ENCODE measurements at places on chromosomes 12 and 14.

GRCh38 chr12:96985515-96986362 lies 78.7 kb downstream of the NEDD1 start:
- peak; percentile 24 for DNase-seq

DNA sequence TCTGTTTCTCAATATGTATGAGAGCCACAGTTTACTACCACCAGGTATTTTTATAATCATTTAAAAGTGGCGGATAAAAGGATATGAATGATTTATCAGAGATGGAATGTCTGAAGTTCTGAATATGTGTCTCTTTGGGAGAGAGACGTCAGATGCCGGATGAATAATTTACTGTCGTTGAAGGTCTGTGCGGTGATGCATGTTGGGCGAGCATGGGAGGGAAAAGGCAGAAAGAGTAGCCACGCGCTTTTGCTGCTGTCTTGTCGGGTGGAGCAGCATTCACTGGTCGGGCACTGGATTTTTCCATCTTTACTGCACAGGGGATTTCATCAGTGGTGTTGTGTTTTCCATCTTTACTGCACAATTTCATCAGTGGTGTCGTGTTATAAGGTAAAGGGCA lies 65.6 kb downstream of the SYNE2 start:
- DNase-seq, result no peak

DNA sequence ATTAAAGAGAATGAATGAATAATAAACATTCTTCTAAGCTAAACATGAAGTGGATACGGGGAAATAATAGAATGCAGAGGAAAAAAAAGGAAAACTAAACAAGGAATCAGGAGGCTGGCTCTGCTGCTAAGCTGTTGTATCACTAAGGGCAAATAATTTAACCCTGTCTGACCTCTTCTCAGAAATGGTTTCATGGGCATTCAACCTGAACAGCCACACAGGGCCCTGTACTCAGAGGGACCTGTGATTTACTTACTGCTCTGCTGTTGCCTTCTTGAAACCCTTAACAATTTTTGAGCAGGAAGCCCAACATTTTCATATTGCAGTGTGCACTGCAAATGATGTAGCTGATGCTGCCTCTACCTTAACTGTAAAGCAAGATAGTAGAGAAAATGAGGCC lies 14.2 kb upstream of the PLEKHA5 start:
- DNase-seq, result no peak

- DNase-seq, result no peak
These were observed 48.5 kb downstream of the PITPNM2 start for GRCh38 chr12:123102366-123102765.

DNA sequence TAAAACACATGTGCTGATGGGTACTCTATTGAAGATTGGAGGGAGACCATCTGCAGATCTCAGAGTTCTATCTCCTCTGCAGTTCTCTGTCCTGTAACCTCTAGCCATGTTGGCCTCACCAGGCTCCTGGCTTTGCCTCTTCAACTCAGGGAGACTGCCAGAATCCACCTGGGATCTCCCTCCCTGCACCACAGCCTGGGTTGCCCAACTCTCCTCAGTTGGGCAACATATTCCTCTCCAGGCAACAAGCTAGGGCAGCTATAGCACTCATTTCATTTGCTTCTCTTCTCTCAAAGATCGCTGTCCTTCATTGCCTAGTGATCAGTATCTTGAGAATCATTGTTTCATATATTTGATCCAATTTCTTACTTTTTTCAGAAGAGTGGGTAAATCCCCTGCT lies 28.8 kb downstream of the CKAP4 start:
- DNase-seq, result no peak

DNA sequence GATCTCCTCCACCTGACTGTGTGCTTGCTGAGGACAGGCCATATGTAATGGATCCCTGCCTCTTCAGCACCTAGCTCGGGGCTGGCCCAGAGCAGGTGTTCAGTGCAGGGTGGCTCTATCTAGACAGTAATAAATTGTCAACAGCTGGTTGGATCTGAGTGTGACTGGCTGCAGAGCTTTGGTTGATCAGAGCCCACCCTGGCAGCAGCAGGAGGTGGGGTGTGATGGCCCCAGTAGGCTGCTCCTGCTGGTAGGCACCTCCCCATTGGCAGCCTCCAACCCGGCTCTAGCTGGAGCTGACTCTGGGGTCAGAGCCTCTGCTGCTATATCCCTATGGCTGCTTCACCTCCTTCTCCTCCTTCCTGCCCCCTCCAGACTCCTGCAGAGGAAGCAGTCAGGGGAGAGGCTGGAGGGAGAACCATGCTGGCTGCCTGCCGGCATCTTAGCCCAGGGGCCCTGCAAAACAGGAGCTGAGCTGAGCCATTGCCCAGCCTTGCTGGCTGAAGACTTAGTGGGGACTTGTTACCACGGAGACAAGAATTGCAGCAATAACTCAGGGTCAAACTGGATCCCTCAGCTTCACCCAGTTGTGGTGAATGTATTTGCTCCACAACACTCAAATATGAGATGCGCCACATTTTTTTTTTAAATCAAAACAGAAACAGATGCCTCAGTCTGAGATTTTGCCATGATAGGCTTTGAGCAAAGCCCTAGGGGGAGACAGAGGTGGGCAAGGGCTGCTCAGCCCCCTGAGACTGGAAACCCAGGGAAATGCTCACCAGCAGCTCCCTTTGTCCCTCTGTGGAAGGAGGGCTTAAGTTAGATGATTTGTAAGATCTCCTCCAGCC lies 22.2 kb downstream of the TMEM63C start:
- DNase-seq, result no peak

GRCh38 chr12:72105849-72106248 lies 166.3 kb upstream of the TRHDE start:
- DNase-seq, result no peak

GRCh38 chr12:120200364-120200800 lies 529 bp downstream of the RPLP0 start:
- DNase-seq, result no peak

DNA sequence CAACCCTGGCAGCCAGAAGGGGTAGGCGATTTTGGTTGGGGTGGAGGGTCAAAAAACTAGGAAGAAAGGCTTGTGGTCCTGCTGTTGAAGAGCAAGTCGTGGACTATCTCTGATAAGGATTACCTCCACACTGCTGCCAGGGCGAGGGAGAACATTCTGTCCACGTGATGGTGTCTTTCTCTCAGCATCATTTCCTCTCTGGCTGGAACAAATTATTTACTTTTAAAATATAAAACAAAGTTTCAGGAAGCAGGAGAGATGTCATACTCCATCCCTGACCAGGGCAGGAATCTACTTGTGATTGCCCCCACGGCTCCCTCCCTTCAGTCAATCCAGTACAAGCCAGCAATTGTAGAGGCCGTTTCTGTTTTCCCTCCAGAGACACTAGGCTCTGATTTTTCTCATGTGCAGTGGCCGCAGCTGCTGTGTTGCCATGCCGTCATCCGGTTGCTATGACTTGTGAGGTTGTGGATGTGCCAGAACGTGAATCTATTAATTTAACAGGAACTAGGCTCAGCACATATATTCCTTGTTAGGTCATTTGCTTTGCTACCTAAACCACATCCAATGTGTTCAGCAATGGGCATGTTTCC lies 61.5 kb upstream of the PTGR2 start:
- DNase-seq, result no peak

GRCh38 chr14:22566845-22567244 lies 22.2 kb downstream of the DAD1 start:
- DNase-seq, result no peak

GRCh38 chr14:87334997-87335685 lies 657.8 kb downstream of the GALC start:
- DNase-seq, result no peak

GRCh38 chr12:122021822-122022392 lies at the start of gene BCL7A:
TSS of gene BCL7A (plus strand) at chr12:122021884. CDS start at chr12:122022092, 208 bp downstream.
- DNase-seq, result peak; percentile 57

DNA sequence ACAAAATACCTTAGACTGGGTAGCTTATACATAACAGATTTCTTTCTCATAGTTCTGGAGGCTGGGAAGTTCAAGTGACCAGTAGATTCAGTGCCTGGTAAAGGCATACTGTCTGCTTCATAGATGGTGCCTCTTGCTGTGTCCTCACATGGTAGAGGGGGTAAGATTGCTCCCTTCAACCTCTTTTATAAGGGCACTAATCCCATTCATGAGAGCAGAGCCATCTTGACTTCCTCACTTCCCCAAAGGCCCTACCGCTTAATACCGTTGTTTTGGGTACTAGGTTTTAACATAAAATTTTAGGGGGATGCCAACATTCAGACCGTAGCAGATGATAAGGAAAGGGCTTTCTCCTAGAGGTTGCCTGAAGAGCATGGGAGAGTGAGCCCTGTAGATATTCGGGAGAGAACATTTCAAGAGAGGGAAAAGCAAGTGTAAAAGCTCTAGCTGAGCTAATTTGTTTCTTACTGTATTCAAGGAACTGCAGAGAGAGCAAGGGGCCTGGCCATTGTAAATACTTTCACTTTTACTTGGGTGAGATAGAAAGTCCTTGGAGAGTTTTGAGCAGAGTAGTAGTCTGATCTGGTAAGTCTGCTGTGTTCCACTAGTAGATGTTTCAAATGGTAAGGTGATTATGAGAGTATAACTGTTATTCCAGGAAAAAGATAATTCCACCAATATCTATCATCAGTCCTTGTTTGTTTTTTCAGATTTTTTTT lies 27.3 kb downstream of the FRS2 start:
- DNase-seq, result no peak

DNA sequence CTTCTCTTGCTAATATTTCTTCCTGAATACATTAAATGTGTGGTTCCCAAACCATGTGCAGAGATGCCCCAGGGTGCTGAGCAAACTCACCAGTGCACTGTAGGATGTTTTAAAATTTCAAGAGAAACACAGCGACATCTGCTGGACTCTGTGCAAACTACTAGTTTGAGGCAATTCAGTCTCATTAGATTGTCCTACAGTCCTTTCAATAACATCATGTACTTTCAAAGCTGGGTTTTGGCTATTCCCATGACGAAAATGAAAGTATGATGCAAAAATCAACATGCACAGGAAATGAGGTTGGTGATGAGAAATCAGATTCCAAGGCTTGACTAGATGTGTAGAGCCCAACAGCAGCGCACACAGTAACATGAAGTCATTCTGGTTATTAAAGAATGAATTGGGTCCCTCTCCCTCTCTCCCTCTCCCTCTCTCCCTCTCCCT lies 66.3 kb downstream of the CLIP1 start:
- peak; percentile 44 for DNase-seq

GRCh38 chr12:31018790-31019505 lies 54.7 kb upstream of the DDX11 start:
- DNase-seq, result no peak

GRCh38 chr12:39368096-39368495 lies 74.8 kb downstream of the KIF21A start:
- no peak for DNase-seq

DNA sequence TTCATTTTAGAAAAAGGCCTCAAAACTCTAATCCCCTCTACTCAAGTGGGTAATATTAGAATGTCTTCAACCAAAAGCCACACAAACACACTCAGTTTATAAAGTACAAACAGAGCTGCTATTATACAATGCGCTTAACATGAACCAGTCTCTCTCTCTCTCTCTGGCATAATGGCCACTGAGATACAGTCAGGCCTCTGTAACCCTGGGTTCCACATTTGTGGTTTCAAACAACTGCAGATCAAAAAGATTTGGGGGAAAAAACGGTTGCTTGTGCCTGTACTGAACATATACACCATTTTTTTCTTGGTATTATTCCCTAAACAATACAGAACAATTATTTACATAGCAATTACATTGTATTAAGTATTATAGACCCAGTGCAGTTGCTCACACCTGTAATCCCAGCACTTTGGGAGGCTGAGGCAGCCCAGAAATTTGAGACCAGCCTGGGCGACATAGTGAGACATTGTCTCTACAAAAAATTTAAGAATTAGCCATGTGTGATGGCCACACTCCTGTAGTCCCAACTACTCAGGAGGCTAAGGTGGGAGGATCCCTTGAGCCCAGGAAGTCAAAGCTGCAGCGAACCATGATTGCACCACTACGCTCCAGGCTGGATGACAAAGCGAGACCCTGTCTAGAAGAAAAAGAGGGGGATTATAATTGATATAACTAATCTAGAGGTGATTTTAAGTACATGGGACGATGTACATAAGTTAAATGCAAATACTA lies 5.6 kb downstream of the SLC11A2 start:
- DNase-seq, result no peak

DNA sequence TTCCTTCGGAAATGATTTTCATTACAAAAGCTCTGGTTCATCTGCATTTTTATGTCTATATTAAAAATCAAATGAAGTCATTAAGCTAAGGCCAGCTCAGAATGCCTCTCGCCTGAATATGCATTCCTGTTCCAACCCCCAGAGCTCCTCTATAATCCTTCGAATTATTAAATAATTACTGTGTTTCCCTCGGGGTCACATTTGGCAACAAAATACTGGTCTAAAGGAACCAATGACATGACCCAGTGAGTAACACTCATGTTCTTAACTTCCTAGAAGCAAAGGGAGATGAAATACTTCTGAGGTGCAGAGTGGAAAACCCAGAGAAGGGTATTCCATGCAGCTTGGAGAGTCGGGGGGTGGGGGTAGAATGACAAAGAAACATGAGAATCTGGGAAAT lies 68.3 kb downstream of the FOXN3 start:
- no peak for DNase-seq

DNA sequence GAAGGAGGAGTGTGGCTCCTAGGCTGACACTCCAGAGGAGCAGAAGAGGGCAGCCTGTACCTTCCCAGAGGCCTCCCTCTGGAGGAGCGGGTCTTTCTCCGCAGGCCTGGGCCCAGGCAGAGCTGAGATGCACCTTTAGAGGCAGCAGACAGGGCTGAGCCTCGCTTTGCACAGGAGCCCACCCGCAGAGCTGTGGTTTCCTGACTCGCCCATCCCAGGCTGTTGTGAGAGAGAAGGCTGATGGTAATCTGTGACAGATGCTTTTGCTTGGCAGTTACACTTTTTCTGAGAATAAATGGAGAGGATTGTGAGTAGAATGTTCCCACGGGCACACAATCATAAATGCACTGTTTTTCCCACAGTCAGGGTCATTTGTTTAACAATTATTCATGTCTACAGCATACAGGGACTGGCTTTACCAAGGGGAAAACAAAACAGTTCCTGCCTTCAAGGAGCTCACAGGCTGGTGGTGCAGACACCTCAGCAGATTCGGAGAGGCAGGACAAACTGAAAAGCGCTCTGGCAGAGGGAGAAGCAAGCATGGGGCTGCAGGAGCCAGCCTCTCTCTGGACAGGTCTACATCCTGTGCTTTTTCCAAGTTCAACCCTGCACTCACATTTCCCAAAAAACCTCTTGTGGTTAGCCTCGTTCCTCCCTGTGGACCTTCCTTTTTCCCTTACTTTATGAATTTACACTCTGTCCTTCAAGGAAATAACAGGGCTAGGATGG lies 13.9 kb downstream of the EVL start:
- peak; percentile 76 for DNase-seq

GRCh38 chr14:52694761-52695480 lies 437 bp downstream of the ERO1A start:
- DNase-seq, result peak; percentile 59

- DNase-seq, result no peak
These were observed 936.0 kb downstream of the DIO2 start for GRCh38 chr14:79275292-79275655.
